CD8-positive, alpha-beta memory T cell (primary cell): ENCODE measurements at places on chromosomes 5 and 9.

- DNase-seq: no peak
These were observed 668.4 kb upstream of the CDH9 start for GRCh38 chr5:27706832-27707231.

GRCh38 chr5:27727254-27727653 lies 688.9 kb upstream of the CDH9 start:
- no peak for DNase-seq

GRCh38 chr9:77999231-77999631 lies 32.4 kb downstream of the GNAQ start:
- DNase-seq: no peak

- DNase-seq: no peak
These were observed 140.8 kb downstream of the HMHB1 start for GRCh38 chr5:143952809-143953208.

DNA sequence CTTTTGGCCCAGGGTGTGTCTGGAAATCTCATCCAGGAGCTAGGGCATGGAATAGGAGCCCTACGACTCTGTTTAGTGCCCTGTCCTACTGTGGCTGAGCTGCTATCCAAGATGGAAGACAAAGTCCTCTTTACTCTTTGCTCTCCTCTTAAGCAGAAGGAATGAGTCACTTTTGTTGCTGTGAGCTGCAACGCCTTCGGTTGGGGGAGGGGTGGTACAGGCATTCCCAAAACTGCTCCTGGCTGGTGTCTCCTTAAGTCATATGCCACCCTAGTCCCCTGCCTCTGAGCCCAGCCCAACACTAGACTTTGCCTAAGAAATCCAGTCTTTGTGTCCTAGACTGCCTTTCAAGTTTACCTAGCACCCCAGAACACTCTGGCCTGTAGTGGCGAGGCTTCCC lies 99.9 kb downstream of the PRR16 start:
- no peak for DNase-seq

GRCh38 chr5:67908126-67908765 lies 307.3 kb upstream of the PIK3R1 start:
- DNase-seq: no peak

DNA sequence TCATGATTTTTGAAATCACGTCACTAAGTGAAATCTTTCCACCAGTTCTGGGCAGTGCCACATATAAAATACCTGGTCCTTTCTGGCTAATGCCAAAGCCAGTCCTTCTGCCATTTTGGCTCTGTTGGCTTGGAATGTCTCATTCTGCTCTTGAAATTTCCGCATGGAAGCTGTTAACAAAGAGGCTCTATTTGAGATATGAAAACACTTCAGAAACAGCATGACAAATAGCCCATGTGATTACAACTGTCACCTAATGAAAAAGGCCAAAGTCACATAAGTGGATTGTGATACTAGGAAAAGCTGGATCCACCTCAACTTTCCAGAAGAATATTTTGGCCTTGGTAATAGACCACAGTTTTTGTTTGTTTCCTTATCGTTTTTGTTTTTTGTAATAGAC lies 12.8 kb downstream of the GOLGA1 start:
- no peak for DNase-seq

- no peak for DNase-seq
These were observed 232.1 kb upstream of the ATP10B start for GRCh38 chr5:161084115-161084514.
